ENCODE measurements at places on chromosomes 2 and 18.

- no peak for DNase-seq
These were observed 20.2 kb upstream of the TNS1 start for GRCh38 chr2:218022851-218023530.

GRCh38 chr2:124026503-124026902 lies 1.4 kb downstream of the CNTNAP5 start:
- no peak for DNase-seq

DNA sequence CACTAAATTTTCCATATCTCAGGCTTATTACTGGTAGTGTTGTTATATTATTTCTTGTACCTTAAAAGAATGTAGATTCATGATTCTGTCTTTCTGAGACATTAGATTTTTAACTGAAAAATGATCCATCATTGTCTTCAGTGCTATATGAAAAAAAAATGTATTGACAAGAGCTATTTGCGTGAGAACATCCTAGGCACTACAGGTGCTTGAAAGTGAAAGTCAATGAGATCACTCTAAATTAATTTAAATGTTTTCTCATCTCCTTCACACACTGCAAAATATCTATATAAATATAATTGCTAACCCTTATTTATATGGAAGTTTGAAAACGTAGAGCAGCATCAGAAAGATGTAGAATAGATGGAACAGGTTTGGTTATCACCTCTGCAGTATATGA lies 684.6 kb downstream of the TRIB2 start:
- no peak for DNase-seq

DNA sequence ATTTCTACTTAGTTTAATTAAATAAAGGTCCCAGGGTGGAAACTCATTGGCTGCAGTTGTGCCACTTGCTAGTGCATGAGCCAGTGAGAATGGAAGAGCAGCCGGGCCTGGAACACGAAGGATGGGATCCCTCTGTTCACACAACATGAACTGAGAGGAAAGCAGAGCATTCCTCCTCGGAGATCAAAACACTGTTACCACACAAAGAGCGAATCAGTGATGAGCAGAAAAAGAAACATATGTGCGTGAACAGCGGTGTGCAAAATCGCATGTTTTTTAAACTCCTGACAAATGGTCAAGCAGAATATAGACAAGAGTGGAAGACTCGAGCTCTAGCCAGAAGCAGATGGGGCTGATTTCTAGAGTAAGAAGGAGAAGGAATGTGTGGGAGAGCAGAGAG lies 28.4 kb upstream of the ANKRD44 start:
- no peak for DNase-seq

DNA sequence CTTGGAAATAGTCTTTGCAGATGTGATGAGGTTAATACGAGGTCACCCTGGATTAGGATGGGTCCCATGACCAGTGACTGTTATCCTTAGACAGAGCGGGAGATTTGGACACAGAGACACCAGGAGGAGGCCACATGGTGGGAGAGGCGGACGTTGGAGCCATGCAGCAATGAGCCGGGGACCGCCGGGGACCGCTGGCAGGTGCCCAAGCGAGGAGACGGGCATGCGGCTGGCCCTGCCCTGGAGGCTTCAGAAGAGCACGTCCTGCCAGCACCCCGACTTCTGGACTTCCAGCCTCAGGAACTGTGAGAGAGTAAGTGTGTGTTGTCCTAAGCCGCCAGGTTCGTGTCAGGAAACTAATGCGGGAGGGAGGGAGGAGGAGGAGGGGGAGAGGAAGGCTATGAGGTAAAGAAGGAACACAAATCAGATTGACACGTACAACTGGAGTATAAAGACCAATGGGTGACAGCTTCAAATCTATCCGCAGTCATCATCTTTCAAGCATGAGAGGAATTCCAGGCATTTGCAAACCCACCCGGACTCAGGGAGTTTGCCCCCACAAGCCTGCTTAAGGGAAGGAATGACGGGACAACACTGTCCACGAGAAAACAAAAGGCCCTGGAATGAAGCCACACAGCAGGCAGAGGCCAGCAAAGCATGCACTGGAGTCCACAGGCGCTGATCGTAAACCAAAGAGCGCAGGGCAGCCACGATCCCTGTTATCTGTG lies 11.6 kb upstream of the BOK start:
- DNase-seq: no peak

DNA sequence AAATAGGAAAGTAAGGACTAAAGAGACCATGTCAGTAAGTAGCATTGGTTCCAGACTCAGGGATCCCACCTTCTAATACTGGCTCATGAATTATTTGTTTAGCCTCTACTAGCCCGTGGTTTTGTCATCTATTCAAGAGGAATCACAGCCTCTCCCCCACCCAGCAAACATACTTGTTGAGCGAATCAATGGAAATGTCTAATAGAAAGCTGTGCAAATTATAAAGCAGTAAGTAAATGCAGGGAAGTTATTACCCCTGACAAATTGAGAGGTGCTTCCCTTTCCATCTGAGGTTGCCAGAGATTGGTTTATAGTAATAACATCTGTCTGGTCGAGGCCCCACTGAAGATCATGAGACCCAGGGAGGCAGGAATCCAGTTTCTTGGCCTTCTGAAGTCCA lies 219.3 kb upstream of the OSR1 start:
- no peak for DNase-seq

- DNase-seq: no peak
These were observed 300.1 kb upstream of the TRIB2 start for GRCh38 chr2:12416600-12416999.

- DNase-seq: no peak
These were observed 568.2 kb downstream of the THSD7B start for GRCh38 chr2:137333386-137334165.

GRCh38 chr2:196259507-196260481 lies 88.4 kb upstream of the STK17B start:
- peak; percentile 67 for DNase-seq

GRCh38 chr2:175330195-175330594 lies 148.7 kb upstream of the ATP5MC3 start:
- no peak for DNase-seq

DNA sequence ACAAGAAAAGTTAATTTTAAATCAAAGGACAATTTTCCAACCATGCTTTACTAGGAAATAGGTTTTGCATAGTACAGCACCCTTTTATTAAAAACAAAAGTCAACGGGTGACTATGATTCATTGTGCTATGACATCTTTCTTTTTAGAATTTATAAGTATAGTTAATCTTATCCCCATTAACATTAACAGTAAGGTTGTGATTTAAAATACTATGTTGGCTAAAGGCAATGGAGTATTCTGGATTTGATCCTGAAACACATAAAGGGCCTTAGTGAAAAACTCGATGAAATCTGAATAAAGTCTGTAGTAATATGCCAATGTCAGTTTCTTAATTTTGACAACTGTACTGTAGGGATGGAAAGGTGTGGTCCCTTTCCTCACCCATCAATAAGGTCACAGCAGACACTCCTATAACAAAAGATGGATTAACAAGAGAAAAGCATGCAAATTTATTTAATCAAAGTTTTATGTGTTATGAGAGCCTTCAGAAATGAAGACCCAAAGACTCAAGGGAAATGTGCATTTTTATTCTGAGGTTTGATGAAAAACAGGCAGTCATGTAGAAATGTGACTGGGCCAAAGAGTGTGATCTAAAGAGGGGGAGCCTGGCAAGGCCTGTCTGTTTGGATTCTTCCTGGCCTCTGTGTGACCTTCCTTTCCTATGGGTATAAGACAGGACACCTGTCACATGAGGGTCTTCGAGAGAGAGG lies 731.4 kb downstream of the TSN start:
- DNase-seq: no peak

GRCh38 chr2:26720322-26721114 lies 28.0 kb downstream of the KCNK3 start:
- peak; percentile 28 for DNase-seq

DNA sequence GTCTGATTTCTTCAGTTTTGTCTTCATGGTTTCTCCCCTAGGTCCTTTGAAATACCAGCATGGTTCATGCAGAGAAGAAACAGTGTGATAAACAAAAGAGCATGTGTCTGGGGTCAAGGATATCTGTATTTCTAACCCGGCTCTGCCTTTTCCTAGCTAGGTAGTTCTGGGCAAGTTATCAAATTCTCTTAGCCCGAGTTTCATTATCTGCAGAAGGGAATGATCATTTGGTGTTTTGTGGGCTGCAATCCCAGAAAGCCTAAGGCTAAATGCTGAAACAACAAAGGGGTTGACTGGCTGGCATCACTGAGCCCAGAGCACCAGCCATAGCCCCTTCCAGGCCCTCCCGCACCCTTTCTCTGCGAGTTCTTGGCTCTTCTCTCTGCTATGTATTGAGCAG lies 51.7 kb upstream of the DAPL1 start:
- no peak for DNase-seq

DNA sequence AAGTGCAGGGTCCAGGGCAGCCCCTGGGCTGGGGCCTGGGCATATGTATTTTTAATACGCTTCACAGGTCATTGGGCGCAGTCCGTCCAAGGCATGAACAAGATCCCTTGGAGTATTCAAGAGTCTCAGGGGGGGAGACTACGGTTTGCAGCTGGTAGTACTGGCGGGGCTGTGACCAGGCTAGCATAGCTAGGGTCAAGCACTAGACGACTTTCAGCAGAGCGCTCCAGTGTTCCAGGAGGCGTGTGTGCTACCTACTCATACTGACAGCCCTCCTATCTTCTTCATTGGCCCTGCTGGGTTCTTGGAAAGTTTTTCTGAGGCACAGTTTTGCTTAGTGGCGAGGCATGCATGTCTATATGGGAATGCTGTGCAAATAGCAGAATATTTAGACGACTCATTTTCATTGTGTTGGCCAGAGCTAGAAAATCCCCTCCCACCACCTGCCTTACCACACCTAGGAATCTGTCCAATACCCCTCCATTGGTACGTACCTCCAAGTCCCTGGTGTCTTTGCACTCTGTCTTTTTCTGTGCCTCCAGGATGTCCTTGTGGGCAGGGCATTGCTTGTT lies 68.2 kb downstream of the GLI2 start:
- no peak for DNase-seq

DNA sequence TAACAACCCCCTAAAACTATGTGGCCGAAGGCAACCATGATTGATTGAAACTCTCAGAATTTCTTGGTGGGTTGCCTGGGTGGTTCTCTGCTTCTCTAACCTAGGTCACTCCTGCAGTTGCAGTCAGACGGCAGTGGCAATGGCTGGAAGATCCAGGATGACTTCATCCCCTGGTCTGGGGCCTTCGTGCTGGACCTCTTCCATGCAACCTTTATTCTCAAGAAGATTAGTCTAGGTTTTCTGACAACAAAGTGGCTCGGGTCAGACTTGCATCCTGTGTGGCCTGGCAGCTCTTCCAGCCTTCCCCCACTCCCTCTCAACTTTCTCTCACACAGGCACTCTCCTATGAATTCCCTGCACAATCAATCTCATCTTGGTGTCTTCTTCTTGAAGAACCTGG lies 76.4 kb downstream of the METTL4 start:
- DNase-seq: no peak

- DNase-seq: peak; percentile 71
These were observed 453.0 kb downstream of the GALR1 start for GRCh38 chr18:77702686-77703085.

DNA sequence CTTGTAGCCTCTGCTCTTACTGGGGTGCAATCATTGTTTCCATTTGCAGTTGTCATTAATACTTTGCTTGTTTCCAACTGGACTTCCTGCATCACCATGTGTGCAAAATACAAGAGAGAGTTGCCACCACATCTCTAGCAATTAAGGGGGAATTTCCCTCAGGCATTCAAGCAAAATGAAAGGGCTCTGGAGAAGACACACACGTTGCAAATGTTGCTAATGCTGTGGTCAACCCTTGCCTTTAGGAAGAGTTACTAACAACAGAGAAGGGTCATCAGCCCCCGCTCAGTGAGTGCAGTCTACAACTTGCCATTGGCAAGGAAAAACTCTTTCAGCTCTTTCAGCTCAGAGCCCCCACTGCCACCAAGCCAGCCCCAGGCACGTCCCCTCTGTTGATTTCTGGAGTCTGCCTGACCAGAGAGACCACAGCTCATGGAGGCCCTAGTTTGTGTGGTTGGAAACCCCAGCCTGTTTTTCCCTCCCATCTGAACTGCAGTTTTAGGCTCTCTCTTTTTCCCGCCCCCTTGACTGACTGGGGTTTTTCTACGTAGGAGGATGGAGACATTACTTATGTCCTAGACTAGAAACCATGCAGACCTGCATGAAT lies 25.9 kb upstream of the GPR45 start:
- DNase-seq: no peak

DNA sequence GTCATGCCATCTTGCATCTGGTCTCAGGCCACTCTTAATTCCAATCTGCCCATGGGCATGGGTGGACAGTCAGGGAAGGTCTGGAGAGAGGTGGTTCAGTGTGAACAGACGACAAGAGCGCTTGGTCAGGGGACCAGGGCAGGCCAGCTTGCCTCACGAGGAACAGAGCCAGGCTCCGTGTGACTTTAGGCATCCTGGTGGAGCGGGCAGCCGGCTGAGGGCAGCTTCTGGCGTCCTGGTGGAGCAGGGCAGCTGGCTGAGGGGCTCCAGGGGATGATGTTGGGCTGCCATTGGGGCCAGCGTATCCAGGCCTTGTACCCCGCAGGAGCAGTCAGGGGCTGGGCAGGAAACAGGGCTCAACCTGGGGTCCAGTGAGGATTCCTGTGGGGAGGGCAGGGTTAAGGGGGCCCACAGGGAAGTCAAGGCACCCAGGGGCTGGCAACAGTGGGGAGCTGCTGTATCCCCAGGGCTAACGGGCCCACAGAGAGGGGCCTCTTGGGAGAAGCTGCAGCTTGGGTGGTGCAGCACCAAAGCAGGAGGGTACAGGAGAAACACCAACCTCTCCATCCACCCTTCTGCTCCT lies 197.9 kb upstream of the TWIST2 start:
- no peak for DNase-seq

- DNase-seq: no peak
These were observed 1.0 kb downstream of the PASK start for GRCh38 chr2:241148239-241148638.

DNA sequence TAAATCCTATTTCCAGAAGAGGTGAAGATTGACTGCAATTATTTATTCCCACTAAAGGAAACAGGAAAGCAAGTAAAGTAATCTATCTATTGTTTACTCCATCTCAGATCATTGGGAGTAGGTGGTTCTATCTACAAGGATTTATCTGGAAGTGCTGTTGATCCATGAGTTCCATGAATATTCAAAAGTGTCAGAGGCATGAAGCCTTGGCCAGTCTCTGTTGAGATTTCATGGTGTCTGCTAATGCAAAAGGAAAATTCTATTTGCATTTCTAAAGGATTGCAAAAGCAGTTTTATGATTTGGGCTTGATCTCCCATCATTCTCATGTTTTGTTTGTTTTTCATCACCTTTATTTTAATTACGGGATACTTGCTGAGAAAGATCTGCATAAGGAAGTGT lies 102.4 kb upstream of the ST6GAL2 start:
- no peak for DNase-seq

DNA sequence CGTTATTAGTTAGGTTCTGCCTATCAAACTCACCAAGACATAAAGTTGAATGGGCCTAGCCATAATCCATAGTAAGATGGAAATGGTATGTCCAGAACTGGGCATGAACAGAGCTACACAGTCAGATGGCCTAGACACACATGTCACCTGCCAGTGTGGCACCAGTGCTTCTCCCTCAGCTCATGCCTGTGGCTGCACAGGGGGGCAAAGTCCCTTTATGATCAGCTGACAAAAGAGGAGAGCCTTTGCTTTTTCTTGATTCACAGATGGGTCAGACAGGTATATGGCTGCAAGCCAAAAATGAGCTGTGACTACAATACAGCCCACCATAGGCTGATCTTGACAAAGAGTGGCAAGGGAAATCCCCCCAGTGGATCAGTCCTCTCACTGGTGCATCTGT lies 28.3 kb upstream of the STARD7 start:
- DNase-seq: no peak
